ENCODE measurements at places on chromosomes 12 and 14.

DNA sequence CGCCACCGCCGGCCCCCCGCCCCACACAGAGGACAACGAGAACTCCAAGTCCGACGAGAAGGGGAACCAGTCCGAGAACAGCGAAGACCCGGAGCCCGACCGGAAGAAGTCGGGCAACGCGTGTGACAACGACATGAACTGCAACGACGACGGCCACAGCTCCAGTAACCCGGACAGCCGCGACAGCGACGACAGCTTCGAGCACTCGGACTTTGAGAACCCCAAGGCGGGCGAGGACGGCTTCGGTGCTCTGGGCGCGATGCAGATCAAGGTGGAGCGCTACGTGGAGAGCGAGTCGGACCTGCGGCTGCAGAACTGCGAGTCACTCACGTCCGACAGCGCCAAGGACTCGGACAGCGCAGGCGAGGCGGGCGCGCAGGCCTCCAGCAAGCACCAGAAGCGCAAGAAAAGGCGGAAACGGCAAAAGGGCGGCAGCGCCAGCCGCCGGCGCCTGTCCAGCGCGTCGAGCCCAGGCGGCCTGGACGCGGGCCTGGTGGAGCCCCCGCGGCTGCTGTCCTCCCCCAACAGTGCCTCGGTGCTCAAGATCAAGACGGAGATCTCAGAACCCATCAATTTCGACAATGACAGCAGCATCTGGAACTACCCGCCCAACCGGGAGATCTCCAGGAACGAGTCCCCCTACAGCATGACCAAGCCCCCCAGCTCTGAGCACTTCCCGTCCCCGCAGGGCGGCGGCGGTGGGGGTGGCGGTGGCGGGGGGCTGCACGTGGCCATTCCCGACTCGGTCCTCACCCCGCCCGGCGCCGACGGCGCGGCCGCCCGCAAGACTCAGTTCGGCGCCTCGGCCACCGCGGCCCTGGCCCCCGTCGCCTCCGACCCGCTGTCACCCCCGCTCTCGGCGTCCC is 150.9 kb downstream of the EGLN3 start:
- no peak for DNase-seq

- no peak for DNase-seq
These were observed 48.1 kb upstream of the PZP start for GRCh38 chr12:9256341-9256740.

GRCh38 chr12:68242777-68243176 is 10.6 kb downstream of the IL22 start:
- DNase-seq: no peak

GRCh38 chr12:88391556-88391955 is 188.7 kb downstream of the KITLG start:
- peak; percentile 76 for DNase-seq

GRCh38 chr14:74634481-74634880 is 22.4 kb upstream of the LTBP2 start:
- no peak for DNase-seq

DNA sequence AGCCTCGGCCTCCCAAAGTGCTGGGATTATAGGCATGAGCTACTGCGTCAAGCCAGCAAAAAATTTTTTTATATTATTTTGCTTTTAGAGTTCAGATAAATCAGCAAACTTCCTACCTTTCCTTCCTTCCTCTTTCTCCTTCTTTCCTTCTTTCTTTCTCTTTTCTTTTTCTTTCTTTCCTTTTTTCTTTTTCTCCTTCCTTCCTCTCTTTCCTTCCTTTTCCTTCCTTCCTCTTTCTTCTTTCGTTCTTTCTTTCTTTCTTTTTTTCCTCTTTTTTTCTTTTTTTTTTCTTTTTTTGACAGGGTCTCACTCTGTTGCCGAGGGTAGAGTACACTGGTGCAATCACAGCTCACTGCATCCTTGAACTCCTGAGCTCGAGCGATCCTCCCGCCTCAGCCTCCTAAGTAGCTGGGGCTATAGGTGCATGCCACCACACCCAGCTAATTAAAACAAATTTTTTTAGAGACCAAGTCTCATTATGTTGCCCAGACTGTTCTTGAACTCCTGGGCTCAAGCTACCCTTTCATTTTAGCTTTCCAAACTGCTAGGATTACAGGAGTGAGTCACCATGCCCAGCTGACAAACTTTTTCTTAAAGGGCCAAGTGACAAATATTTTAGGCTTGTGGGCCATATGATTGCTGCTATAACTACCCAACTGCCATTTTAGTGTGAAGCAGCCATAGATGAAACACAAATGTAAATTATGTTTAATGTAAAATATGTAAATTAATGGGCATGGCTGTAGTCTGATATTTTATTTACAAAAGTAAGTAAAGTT is 7.1 kb upstream of the WASHC4 start:
- no peak for DNase-seq

DNA sequence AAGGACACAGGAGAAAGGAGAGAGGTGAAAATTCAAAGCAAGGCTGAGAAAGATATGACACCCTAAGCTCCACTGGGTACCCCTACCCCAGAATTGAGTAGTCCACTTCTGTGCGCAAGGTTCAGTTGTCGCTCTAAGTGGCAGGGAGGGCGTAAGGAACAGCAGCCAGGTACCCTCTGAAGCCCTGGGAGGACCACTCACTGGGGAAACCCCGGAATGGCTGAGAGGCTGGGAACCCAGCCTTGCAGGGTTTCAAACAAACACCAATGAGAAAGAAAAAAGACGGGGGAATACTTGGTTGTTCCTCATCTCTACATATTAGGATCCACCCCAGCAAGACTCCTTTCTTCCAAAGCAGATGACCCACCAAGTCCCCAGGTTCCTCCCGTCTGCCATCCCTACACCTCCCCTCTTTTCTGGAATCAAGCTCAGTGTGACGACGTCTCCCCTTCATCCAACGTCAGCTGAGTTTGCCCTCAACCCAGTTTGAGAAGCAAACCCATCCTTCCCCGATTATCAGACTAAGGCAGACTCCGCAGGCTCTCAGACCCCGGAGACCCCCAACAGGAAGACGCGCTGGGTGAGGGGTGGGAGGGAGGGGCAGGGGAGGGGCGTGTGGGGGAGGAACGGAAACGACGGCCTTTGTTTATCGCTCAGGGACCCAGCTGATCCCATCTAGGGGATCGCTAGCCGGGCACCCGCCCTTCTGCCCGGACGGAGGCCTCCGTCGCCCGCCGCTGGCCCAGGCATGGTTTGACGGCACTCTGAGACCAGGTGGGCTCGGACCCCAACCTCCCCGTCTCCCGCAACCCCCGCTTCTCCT is 795 bp downstream of the LMBR1L start:
- no peak for DNase-seq

- DNase-seq: no peak
These were observed 68.1 kb downstream of the LRRC74A start for GRCh38 chr14:76894308-76894707.

- no peak for DNase-seq
These were observed 17.8 kb upstream of the MCRS1 start for GRCh38 chr12:49585477-49586459.

DNA sequence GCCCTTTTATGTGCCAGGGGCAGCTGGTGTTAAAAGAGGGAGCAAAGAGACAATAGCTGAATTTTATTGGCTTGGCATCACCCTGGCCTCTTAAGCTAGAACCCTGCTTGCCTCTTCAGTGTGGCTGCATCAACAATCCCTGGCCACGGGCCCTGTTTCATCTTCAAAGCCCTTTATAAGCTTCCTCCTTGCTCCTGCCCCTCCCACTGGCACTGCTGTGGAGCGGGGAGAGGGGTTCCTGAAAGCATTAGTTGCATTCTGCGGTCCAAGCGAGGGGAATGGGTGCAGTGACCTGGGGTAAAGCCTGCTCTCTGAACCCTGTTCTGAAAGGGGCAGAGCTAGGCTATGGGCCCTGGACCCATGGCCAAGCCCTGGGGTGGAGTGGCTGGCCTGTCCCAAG is 220 bp upstream of the KRT83 start:
- no peak for DNase-seq

GRCh38 chr12:127588249-127588648 is 678.7 kb upstream of the TMEM132C start:
- DNase-seq: peak; percentile 86

DNA sequence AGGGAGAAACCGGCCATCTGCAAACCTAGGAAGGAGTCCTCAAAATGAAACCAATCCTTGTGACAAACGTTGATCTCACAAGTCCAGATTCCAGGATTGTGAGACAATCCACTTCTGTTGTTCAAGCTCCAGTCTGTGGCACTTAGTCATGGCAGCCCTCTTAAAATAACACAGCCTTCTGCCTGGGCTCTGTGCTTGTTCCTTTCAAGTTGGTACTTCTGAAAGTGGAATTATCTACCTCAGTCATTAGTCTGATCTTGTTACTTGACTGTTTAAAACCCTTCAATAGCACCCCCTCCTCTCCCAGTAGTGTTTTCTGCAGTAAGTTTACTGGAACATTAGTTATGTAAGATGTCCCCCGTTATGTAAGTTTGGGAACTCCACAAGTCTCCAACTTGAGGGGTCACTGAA is 111.0 kb upstream of the HIF1A start:
- peak; percentile 56 for DNase-seq

GRCh38 chr12:21301-22189 is 45.0 kb upstream of the IQSEC3 start:
- DNase-seq: no peak

DNA sequence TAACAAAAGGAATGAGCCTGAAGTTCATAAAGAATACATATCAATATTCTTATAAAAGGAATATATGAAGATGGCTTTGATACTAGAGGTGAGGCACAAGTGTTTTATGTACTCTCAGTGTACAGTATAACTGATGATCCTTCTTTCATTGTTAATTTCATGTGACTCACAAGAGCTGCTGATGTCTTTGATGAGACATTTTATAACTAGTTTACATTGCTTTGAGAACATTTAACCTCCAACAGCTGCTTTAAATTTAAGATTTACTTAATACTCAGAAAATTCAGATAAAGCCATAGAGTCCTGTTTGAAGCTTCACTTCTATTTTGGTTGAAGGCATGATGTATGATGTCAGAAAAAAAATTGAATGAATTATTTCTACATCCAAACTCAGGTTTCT is 59.8 kb downstream of the WASHC4 start:
- peak; percentile 13 for DNase-seq

- no peak for DNase-seq
These were observed 410.3 kb upstream of the LMO3 start for GRCh38 chr12:17016116-17016864.

- DNase-seq: no peak
These were observed 5.8 kb downstream of the JDP2 start for GRCh38 chr14:75433631-75434071.

DNA sequence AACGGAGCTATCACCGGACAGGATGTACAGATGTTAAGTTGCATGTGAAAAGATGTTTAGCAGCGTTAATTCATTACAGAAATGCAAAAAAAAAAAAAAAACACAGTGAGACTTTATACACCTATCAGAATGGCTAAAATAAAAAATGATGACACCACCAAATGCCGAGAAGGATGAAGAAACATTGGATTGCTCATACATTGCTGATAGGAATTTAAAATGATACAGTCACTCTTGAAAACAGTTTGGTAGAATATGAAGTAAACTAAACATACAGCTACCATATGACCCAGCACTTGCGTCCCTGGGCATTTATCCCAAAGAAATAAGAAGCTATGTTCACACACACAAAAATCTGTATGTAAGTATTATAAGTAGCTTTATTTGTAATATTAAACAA is 574.1 kb downstream of the SLC16A7 start:
- DNase-seq: no peak

DNA sequence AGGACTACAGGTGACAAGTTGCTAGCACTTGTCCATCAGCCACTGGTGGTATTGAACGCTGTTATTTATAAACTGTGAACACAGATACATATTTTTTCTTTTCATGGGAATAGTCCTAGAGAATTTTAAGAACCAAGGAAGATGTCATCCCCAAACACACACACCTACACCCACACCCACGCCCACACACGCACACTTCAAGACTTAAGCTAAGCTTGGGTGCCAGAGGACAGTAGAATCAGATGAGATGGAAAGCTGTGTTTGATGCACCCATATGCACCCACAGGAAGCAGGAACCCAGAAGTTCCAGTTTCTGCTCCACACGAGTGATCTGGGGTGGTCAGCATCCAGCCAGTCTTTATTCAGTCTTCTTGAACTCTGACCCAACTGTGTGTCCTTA is 348.3 kb downstream of the KCNH5 start:
- no peak for DNase-seq

DNA sequence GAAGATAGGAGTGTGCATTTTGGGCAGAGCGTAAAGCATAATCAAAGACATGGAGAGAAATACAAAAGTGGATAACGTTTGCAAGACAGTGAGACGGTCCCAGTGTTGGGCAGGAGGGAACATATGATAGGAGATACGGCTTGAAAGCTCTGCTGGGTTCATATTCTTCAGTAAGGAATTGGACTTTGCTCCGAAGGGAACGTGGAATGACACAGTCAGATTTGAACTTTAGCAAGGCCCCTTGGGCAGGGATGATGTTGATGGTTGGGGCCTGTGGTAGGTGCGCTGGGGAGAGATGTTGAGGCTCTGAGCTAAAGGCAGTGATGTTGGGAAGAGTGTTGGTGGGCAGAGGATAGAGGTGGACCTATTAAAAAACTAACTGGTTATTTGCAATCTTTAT is 143.5 kb upstream of the TBX3 start:
- DNase-seq: no peak

- DNase-seq: no peak
These were observed 89.3 kb upstream of the TTC7B start for GRCh38 chr14:90905531-90905930.

- DNase-seq: no peak
These were observed 5.9 kb downstream of the PSMB5 start for GRCh38 chr14:23028799-23029198.

DNA sequence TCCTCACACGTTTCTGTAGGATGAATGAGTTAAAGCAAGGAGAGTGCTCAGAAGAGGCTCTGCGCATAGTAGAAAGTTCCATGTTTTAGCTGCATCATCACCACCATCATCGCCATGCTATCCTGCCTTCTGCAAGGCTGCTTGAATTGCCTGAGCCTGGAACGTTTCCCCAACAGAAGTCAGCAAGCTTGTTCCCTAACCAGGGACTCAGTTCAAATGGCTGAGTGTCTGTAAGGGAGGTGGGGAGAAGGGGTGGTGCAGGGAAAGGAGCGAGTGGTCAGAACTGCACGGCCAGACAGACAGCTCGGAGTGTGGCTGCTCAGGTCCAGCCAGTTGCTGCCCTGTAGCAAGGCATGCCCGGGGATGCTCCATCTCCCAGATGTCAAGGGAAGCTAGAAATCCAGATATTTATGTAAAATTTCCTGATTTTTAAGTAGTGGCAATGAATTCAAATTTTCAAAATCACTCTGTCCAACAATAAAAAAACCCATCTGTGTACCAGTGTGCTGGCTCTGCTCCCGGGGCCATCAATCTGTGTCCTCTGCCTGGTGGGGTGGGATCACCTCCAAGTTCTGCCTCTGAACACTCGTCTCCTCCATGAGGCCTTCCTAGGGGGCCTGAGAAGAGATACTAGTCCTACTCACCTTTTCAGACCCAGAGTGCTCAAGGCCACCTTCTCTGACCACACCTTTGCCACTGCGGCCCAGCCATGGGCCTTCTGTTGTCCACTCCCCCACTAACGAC is 162.7 kb downstream of the FOXN3 start:
- peak; percentile 3 for DNase-seq

- DNase-seq: no peak
These were observed 417.6 kb downstream of the PDZRN4 start for GRCh38 chr12:41605545-41606305.

All from GM04504 (cell line).